ENCODE measurements at places on chromosomes 5 and 9.
A peak's percentile ranks its signal among the peaks of the same experiment; 100 is the strongest.

GRCh38 chr5:1255081-1255561 lies 29.9 kb downstream of the SLC6A18 start:
- peak; percentile 50 for DNase-seq

DNA sequence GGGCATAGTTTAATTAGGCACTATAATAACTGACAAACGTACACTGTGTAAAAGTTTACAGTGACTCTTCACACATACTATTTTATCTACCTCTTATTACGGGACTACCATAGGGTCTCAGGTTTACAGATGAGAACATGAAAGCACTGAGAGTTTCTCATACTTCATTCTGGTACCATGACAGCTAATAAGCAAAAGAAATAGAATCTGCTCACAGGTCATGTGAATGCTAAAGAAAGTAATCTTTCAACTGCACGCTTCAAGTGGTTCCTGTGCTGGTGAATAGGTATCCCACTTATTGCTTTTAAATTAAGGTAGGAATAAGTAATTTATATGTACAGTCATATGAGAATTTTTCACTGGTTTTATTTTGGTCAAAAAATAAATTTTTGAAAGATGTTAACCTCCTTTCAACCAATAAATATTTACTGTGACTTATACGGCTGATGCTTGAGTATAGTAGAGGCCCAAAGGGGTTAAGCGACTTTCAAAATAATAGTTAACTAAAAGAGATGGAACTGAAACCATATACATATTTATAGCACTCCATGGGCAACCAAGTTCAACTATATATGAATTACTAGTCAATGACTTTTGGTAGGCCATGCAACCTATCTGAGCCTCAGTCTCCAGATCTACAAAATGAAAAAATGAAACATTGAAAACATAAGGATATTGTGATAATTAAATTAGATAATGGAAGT lies 8.1 kb downstream of the CDKN2A start:
- no peak for DNase-seq

DNA sequence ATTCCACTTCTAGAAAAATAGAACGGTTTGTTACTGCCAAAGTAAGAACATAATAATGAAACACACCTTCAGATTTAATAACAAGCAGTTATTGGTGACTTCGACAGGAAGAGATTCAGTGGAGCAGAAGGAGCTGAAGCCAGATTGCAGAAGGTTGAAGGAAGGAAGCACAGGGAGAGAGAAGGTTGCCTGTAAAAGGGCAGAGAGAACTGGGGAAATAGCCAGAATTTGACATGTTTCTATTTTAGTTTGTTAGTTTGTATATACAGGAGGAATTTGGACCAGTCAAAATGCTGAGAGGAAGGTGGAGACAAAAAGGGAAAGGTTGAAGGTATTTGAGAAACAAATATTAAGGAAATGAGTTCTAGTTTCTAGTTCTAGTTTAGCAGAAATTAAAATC lies 269.2 kb upstream of the ELAVL2 start:
- no peak for DNase-seq

DNA sequence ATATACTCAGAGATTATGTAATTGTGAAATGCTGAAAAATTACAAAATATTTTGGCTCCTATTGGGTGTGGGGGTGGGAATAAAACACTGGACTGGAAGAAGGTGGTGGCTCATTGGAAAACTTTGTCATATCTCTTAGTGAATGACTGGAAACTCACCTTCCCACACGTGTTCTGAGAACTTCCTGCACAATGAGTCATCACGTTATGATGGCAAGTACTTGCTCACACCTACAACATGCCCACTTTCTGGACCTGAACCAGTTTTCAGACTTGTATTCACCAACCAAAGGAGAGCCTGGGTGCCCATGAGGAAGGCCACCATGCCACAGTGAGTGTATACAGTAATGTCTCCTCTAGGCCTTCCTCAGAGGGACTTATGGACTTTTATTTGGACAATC lies 294.8 kb downstream of the ASTN2 start:
- DNase-seq = no peak

DNA sequence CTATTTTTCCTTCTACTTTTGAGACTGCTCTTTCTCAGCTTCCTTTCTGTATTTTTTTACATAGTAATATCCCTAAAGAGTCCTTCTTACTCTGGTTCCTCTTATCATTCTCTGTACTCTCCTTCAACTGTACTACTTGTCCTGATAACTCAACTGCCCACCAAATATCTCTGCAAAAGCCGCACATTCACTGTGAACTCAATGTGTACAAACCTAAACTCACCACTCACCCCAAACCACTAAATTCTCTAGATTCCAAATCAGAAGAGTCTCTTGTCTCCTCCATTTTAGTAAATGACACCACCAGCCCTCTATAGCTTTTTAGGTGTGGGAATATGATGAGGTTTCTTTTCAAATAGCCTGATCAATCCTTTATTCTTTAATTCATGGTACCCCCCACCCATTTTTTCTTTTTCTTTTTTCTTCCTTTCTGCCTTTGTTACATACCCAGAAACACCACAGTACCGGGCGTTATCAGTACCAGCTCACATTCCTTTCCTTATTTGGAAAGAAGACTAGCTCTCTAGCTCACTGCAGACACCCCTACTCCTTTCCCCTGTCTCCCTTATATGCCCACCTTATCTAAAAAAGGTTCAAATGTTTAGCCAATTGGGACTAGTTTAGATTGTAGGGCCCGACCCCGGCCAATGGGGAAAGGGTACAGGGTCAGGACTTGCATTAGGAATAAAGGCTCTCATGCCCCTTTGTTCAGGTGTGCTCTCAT lies 63.1 kb upstream of the RANBP6 start:
- no peak for DNase-seq

- no peak for DNase-seq
Observed at GRCh38 chr9:130523921-130524320, 55.5 kb upstream of the FUBP3 start.

DNA sequence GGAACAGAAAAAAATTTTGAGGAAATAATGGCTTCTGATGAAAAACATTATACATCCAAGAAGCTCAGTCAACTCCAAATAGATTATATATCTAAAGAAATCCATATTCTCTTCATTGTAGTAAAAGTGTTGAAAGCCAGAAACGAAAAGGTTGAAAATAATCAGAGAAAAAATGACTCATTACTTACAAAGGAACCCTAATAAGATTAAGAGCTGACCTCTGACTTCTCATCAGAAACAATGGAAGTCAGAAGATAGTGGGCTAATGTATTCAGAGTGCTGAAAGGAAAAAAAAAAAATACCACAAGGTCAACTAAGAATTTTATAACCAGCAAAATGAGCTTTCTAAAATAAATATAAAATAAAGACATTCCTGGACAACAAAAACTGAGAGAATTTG lies 60.0 kb downstream of the HSD17B4 start:
- DNase-seq = no peak

DNA sequence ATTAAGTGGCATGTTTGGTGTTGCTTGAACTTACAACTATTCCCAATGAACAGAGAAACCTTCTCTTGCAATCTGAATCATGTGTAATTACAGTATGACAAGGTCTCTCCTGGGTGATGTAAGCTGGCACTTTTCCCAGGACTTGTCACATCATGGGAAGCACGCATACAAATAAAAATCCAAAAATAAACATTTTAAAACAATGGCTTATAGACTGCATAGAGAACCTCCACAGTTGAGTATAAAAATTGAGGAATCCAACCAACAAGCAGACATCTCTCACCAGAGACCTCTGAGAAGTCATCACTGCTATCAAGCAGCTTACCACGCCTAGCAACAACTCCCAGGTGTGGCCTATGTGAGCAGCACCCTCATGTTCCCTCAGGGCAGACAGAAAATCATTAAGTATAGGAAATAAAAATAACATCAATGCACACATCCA lies 3.9 kb downstream of the MLLT3 start:
- no peak for DNase-seq

GRCh38 chr9:34782372-34782771 lies 72.4 kb upstream of the CCL21 start:
- no peak for DNase-seq

DNA sequence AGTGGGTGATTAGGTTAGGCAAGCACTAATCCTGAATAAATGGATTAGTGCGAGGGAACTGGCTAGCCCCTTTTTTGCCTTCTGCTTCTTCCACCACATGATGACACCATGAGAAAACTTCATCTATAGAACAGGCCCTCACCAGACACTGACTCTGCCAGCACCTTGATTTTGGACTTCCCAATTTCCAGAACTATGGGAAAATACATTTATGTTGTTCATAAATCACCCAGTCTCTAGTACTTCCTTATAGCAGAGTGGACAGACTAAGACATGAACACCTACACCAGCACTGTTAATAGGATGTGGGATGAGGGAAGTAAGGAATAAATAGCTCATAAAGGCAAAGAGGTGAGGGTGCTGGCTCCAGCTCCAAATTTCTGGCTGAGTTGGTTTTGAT lies 1.4 kb downstream of the ZNF622 start:
- DNase-seq = no peak

DNA sequence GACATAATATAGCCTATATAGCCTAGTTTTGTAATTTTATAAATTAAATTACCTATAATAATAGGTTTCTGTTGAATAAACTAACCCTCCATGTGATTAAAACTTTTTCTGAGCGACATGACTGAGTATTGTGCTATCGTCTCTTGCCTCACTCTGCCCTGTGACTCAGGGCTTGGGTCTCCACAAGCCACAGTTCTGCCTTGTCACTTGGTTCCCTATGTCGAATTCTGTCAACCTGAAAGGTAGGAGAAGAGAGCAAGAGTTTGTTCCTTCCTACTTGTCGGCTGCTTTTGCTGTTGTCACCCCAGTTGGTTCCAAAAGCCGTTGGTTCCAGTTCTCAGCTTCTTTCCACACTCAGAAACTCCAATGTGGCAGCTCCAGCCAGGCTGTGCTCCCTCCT lies 285.9 kb downstream of the PSAT1 start:
- no peak for DNase-seq

DNA sequence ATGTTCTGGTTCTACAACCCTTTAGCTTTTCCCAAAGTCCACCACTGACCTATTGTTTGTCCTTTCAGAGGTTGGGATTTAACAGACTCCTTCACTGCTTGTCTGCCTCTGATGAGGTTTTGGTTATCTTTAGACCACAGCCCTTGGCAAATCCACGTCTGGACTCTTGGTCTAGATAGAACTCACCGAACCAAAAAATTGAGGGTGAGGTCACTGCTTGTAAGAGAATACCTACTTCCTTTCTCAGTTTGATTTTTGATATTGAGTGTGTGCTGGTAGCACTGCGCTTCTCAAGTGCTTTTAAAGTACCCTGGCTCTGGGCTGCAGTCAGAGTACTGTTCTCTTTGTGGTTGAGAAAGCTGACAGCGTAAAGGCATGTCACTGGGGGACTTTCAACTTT lies 61.7 kb downstream of the JMY start:
- no peak for DNase-seq

DNA sequence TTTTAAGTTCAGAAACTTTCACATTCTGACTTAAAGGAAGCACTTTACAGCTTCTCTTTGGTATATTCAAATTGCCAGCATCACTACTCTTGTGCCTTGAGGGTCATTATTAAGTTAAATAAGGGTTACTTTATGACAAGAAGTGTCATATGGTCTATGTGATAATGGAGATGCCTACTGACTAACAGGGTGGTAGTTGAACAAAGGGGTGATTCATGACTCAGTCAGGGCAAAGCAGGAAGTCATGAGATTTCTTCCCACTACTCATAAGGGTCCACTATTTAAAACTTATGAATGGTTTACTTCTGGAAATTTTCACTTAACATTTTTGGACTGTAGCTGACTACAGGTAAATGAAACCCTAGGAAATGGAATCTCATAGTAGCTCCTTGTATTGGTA lies 938.3 kb upstream of the PTPRD start:
- DNase-seq = no peak

- DNase-seq = no peak
Observed at GRCh38 chr9:3804103-3804502, 278.3 kb upstream of the RFX3 start.

GRCh38 chr5:79588696-79589095 lies 23.5 kb upstream of the TENT2 start:
- no peak for DNase-seq

GRCh38 chr5:58439094-58439644 lies 20.7 kb downstream of the PLK2 start:
- DNase-seq = no peak

DNA sequence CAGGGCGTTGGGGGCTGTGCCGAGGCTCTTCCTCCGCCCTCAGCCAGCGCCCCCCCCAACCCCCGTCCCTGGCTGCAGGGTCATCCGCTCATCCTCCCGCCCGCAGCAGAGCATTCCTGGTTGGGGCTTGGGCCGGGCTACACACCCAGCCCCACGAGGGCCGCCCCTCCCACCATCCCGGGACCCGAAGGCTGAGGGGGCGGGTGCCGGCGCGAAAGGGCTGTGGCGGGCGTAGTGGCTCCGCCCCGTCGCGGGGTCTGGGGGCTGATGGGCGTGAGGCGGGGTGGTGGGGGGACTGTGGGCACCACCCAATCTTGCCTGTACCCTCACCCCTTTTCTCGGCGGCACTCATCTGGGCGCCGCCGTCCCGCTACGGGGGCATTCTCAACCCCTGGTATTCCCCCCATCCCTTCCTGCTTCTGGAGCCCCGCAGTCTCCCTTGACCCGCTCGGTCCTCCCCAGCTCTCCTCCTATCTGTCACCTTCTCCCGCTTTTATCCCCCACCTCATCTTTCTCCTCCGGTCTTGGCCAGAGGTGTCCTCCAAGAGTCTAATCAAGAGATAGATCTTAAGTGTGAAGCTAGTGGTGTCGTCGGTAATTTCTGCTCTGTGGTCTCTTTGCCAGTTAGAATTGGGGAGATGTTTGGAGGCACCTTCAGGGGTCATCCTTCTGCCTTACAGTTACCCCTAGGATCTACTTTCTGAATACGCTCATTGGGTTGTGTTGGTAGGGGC lies 1.6 kb downstream of the FER start:
- DNase-seq = no peak

- no peak for DNase-seq
Observed at GRCh38 chr5:60835554-60835953, 8.5 kb downstream of the ELOVL7 start.

DNA sequence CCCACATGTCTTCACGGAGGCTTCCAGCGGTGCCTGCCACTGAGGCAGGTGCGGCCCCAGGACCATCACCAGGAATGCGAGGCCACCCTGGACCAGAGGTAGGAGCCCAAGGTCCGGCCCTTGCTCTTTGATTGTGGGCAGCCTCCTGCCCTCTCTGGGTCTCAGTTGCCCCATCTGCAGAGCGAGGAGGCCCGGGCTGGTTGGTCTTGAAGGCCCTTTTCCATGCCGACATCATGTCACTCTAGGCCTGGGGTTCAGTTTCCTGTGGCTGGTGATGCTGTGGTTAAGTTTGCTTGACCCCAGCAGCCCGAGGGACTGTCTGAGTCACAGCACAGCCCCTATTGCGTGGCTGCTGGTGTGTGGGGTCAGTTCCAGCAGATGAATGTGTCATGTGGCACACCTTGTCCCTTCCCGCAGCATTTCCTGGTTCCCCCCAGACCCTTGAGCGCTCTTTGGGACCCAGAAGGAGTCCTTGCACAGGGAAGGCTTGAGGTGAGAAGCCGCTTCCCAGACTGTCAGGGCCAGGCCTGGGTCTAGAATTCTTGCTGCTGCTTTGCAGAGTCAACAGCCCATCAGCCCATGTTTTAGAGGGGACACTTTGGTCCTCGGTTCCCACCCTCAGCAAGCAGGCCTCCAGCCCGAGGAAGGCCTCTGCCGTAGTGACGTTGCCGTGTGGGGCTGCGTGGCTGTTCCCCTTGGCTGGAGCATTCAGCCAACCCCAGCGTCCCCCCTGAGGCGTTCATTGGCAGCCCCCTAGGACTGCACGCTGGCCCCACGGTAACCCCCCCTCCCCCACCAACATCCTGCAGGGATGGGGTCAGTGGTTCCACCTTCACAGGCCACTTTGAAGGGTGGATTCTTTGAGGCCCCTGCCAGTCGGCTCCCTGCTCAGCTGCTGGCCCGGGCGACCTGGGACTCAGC lies 31.0 kb upstream of the HMCN2 start:
- DNase-seq = no peak

Data from activated CD4-positive, alpha-beta T cell treated with anti-CD3 and anti-CD28 coated beads, Interleukin-2, amount 50 U/mL, for 1 hour (primary cell).